Thymus (tissue), 14 donors: ENCODE measurements at places on chromosomes 12 and 14. TPM values are rescaled to one million over a fixed set of nuclear protein-coding genes. Genes with fewer than 3 reads are reported as not detected.

DNA sequence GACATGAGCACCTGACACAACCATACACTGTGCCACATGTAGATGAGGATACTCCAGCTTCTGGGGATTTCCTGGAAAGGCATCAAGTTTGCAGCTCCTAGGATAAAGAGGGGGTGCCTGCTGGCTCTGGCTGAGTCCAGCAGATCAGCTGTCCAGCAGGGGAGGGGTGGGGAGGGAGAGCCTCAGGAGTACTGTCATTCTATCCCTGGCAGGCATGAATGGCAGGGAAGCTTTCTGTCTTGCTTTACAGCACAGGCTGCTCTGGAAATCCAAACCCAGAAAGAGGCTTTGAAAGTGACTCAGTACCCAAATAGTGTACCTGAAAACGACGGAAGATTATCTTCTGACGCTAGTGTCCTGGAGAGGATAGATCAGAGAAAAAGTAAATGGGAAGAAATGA is 32.2 kb downstream of the SLC8A3 start:
- no peaks in the 10 kb centered on the region for H3K36me3 ChIP-seq
- H3K4me1 ChIP-seq, result no peaks in the 10 kb centered on the region
- H3K27me3 ChIP-seq, result no peaks in the 10 kb centered on the region
- no peak overlapping the region for H3K27ac ChIP-seq
- no peak for DNase-seq

- H3K27me3 ChIP-seq, result no peaks in the 10 kb centered on the region
- no peaks in the 10 kb centered on the region for H3K4me1 ChIP-seq
- peaks cover 3% of the 10 kb centered on the region for H3K36me3 ChIP-seq
- no peak overlapping the region for H3K27ac ChIP-seq
Measured at GRCh38 chr12:27644158-27644845, 51.9 kb upstream of the REP15 start.

GRCh38 chr12:42364692-42365091 is 38.7 kb downstream of the PPHLN1 start:
- no peaks in the 10 kb centered on the region for H3K4me1 ChIP-seq
- H3K36me3 ChIP-seq, result no peaks in the 10 kb centered on the region
- no peak overlapping the region for H3K27ac ChIP-seq

GRCh38 chr12:116821291-116821690 is 60.0 kb downstream of the HRK start:
- no peak for DNase-seq
- H3K27me3 ChIP-seq, result no peaks in the 10 kb centered on the region
- H3K4me1 ChIP-seq, result peaks cover 39% of the 10 kb centered on the region
- no peak overlapping the region for H3K27ac ChIP-seq

- DNase-seq, result no peak
- no peak overlapping the region for H3K27ac ChIP-seq
- H3K36me3 ChIP-seq, result no peaks in the 10 kb centered on the region
- H3K4me3 ChIP-seq, result no peak overlapping the region
- no peaks in the 10 kb centered on the region for H3K4me1 ChIP-seq
Measured at GRCh38 chr12:66050610-66051009, 79.9 kb downstream of the LLPH start.

DNA sequence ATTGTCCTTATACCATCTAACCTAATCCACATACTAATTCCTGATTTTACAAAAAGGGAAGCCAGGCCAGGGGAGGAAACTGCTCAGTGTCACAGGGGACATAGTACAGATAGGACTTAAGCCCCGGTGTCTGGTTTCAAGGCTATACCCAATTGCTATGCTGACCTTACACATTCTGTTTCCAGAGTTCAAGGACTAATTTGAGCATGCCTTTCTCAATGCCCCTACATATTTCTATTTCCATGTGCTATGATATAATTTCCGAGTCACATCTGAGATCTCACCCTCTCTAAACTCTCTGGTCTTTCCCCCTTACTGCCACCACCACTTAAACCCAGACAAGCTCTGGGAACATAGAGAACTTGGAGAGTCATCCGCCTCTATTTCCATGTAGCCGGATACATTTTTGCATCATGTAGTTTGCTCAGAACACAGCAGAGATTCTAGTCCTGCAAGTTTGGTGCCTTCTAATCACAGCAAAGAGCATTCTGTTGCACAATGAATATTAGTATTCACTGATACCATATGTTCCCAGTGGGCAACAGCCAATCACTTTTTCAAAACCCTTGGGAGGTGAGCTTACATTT is 34.2 kb downstream of the PPM1H start:
- DNase-seq, result no peak
- H3K4me1 ChIP-seq, result no peaks in the 10 kb centered on the region
- no peaks in the 10 kb centered on the region for H3K27me3 ChIP-seq

Gene ZC2HC1C
- total RNA-seq, result 1.7 TPM

Gene CCDC197
- not detected for total RNA-seq

Gene PRKCH
- 81.8 TPM for total RNA-seq

GRCh38 chr12:67270622-67271021 is 1.5 kb downstream of the CAND1 start:
- no peaks in the 10 kb centered on the region for H3K36me3 ChIP-seq
- DNase-seq, result no peak
- peaks cover 9% of the 10 kb centered on the region for H3K4me1 ChIP-seq
- peak overlapping the region; percentile 94 for H3K4me3 ChIP-seq
- peak overlapping the region; percentile 99 for H3K27ac ChIP-seq

GRCh38 chr12:16610743-16611142 is 4.8 kb upstream of the LMO3 start:
- DNase-seq, result no peak
- no peaks in the 10 kb centered on the region for H3K36me3 ChIP-seq
- H3K4me1 ChIP-seq, result no peaks in the 10 kb centered on the region
- no peak overlapping the region for H3K27ac ChIP-seq
- H3K4me3 ChIP-seq, result no peak overlapping the region
- H3K27me3 ChIP-seq, result peaks cover 27% of the 10 kb centered on the region

GRCh38 chr14:71815110-71815509 is 117.1 kb upstream of the RGS6 start:
- no peak overlapping the region for H3K27ac ChIP-seq
- H3K27me3 ChIP-seq, result no peaks in the 10 kb centered on the region
- no peak for DNase-seq
- H3K36me3 ChIP-seq, result no peaks in the 10 kb centered on the region
- H3K4me3 ChIP-seq, result no peak overlapping the region

Gene KCNA1
- 0.71 TPM for total RNA-seq

DNA sequence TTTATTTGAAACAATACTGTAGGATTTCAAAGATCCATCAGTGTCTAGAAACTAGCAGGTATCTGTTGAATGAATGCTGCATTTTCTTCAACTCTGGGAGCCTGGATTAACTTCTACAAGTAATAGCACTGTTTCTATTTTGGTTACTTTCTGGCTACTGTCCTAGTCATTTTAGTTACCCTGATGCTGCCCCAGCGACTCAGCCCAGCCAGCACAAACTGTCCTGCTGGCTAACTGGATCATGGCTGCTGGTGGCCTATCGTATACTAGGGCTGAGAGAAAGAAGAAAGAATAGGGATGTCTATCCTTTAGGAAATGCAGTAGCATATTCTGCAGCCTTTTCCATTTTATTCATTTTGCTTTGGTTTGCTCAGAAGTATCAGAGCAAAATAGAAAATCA is 53.9 kb downstream of the NTN4 start:
- H3K4me3 ChIP-seq, result no peak overlapping the region
- no peaks in the 10 kb centered on the region for H3K4me1 ChIP-seq
- no peak overlapping the region for H3K27ac ChIP-seq
- H3K36me3 ChIP-seq, result no peaks in the 10 kb centered on the region
- H3K27me3 ChIP-seq, result no peaks in the 10 kb centered on the region

- H3K36me3 ChIP-seq, result no peaks in the 10 kb centered on the region
- no peaks in the 10 kb centered on the region for H3K27me3 ChIP-seq
- H3K4me3 ChIP-seq, result no peak overlapping the region
- no peak for DNase-seq
Measured at GRCh38 chr12:114902665-114903064, 218.7 kb upstream of the TBX3 start.

DNA sequence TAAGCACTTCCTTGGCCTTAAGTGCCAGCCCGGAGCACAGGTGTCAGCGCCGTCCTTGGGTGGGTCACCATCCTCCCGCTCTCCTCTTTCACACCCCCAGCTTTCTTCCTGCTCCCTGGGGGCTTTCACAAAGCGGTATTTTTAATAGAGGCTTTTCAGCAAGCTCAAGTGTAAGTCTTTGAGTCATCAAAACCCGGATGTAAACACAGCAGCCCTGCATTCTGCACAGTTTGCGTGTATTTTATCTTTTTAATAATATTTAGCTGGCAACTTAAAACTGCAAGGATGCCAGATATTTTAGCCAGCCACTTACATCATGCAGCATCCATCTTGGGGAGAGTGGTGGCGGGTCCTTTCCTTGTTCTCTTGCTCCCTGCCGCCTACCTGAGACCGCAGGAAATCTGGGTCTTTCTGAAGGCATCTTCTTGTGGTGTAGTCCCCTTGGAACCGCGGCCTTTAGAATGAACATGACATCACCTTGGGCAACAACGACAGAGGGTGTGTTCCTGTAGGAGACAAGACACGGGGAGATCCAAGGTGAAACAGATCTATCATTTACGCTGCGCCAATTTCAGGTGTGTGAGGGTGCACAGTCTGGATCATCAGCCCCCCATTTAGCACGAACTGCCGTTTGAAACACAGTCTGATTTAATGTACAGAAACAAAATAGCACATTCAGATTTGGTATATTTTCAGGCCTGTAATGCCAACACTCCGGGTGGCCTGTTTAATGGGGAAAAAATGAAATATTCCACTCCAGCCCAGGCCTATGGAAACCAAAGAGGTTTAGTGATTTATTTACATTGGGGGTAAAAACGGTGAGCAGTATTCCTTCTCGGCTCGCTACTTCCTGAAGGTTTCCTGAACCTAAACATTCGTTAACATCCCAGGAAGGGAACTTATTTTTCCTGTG is 12.5 kb upstream of the IRF2BPL start:
- DNase-seq, result no peak
- H3K27ac ChIP-seq, result peak overlapping the region; percentile 99
- no peaks in the 10 kb centered on the region for H3K36me3 ChIP-seq

- H3K36me3 ChIP-seq, result no peaks in the 10 kb centered on the region
- H3K27me3 ChIP-seq, result no peaks in the 10 kb centered on the region
Measured at GRCh38 chr12:116539905-116540482, 19.2 kb upstream of the MAP1LC3B2 start.

Gene CLEC4C
- 1.4 TPM for total RNA-seq

DNA sequence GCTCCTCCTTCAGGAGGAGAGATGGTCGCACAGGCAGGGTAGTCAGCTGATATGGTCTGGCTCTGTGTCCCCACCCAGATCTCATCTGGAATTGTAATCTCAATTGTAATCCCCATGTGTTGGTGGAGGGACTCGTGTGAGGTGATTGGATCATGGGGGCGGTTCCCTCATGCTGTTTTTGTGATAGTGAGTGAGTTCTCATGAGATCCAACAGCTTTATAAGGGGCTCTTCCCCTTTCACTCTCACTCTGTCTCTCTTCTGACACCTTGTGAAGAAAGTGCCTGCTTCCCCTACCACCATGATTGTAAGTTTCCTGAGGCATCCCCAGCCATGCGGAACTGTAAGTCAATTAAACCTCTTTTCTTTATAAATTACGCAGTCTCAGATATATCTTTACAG is 218.9 kb upstream of the TMTC1 start:
- no peaks in the 10 kb centered on the region for H3K4me1 ChIP-seq
- H3K27ac ChIP-seq, result no peak overlapping the region
- no peak for DNase-seq
- H3K36me3 ChIP-seq, result no peaks in the 10 kb centered on the region
- H3K4me3 ChIP-seq, result no peak overlapping the region

GRCh38 chr12:53454707-53455106 is 2.8 kb downstream of the PCBP2 start:
- no peak overlapping the region for H3K4me3 ChIP-seq
- no peak overlapping the region for H3K27ac ChIP-seq
- H3K36me3 ChIP-seq, result peaks cover 61% of the 10 kb centered on the region

GRCh38 chr14:98028162-98028561 is 1231.0 kb downstream of the VRK1 start:
- H3K27ac ChIP-seq, result no peak overlapping the region
- H3K27me3 ChIP-seq, result no peaks in the 10 kb centered on the region
- H3K36me3 ChIP-seq, result no peaks in the 10 kb centered on the region
- H3K4me1 ChIP-seq, result peaks cover 3% of the 10 kb centered on the region
- DNase-seq, result no peak
